Body of pancreas (tissue), 4 donors: ENCODE measurements at places on chromosomes 2 and 18.
A peak's percentile ranks its signal among the peaks of the same experiment; 100 is the strongest.

DNA sequence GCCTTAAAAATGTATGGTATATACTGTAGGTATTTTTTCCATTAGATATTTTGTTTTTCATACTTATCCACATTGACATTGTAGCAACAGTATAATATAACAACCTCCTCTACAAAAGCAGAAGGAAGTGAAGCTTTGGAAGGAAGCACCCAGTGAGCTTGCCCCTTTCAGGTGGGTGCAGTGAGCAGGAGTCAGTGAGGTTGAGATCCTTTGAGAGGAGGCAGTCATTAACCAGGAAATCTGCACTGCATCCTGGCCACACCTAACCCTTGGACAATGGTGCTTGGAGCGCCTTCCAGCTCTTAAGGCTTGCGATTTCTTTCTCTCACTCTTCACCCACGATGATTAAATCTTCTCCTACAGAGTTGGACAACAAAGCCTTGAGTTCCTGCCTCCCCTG, 13.9 kb downstream of the IL37 start:
- DNase-seq, result no peak

DNA sequence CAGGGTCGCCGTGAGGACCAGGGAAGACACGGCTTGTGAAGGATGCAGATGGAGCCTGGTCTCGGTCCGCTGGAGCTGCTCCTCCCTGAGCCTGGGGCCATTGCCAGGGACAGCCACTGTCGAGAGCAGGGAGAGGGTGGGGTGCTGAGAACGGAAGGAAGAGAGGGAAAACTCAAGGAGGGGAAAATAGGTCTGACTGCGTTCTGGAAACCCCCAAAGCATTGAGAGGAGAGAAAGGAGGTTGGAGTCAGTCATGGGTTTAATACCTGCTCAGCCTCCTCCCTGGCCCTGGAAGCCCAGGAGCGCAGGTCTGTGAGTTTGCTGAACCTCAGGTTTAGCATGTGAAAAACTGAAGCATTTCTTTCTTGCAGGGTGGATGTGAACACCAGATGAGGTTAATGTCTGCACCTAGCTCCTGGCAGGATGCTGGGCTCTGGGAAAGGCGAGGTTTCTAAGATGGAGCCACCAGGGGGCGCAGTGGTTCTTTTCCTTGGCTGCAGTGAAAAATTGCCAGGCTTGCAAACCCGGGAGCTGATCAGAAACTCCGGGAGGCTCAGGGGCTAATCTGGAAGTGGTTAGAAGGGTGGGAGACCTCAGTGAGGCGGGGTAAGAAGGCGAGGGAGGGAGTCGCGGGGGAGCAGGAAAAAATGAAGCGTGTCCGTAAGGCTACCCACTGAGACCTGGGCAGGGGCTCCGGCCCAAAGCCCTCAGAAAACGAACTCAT, 33.6 kb upstream of the RNF149 start:
- DNase-seq, result peak; percentile 74

DNA sequence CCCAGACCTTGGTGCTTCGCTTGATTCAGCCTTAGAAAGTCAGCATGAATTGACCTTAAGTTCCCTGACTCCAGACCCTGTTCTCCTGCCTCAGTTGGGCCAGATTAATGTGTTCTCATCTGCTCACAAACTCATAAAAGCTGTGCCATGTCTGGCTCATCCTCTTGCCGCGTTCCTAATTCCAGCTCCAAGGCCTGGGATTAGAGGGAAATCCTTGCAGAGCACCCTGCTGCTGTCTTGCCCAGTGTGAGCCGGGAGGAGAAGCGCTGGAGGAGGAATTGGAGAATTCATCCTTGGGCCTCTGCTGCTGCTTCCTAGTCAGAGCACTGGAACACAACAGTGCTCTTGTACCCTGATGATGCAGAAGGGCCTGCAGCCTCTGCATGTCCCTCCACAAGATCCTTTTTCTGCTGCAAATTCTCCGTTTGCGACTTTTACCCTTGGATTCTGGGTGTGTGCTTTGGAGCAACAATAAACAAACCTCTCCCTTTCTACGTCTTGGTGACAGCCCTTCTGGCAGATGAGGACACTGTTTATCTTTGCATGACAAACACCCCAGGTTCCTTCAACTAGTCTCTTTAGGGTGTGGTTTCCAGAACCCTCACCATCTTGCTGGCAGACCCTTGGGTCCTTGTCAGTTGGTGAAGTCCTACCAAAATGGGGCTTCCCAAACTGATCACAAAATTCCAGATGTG, 46.9 kb upstream of the CNGA3 start:
- no peak for DNase-seq

DNA sequence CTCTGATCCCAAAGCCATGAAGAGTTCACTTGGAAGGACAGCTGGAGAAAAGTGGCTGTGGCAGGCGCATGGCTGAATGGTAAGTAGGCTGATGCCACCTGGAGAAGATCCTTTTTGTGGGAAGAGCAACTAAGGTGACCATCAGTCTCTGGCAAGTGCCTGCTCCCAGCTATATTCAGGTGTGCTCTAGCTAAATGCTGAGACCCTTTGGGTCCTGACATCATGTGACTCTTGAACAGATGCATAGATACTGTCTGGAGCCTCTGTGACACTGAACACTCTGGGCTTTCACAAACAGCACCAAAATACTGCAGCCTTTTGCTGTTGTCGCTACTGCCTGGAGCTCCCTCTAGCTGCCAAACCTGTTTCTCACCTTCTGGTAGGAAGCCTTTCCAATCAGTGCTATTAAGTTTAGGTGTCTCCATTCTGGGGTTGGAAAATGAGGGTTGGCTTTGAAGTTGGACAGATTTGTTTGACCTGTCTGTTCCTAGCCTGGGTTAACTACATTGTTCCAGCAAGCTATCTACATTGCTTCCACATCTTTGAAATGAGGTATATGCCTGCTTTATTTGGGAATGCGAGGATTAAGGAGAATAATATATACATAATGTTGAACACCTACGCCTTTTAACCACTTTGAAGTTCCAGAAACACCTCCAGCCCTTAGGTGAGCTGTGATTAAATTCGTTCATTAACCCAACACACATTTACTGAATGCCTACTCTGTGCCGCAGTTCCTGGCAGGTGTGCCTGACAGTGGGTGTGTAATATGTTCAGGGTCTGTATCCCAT, 3.1 kb downstream of the EGR4 start:
- DNase-seq, result peak; percentile 41

DNA sequence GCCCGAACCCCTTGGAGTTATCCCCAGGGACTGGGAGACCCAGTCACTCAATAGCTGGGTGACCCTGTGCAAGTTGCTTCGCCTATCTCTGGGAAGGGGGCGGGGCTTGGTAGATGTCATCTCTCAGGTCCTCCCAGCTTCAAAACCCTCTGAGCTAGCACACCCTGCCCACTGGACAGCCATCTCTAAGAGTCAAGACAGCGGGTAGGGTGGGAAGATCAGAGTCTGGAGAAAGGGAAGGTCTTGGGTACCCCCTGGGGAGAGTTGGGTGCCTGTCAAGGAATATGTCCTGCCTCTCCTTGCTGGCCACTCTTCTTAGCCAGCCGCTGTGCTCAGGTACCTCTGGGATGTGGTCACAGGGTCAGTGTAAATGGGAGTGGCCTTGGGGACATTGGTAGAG, 8.0 kb downstream of the GLI2 start:
- DNase-seq, result no peak

DNA sequence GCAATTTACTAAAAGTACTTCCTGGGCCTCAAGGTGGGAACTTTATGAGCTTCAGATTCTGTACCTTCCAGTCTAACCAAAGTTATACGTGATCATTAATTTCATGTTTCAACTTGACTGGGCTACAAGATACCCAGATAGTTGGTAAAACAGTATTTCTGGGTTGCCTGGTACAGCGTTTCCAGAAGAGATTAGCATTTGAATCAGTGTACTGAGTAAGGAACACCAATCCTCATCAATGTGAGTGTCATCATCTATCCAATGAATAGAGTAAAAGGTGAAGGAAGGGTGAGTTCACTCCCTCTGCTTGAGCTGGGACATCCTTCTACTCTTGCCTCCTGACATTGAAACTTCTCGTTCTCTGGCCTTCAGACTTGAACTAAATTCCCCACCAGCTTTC, 274.5 kb upstream of the ID2 start:
- no peak for DNase-seq

DNA sequence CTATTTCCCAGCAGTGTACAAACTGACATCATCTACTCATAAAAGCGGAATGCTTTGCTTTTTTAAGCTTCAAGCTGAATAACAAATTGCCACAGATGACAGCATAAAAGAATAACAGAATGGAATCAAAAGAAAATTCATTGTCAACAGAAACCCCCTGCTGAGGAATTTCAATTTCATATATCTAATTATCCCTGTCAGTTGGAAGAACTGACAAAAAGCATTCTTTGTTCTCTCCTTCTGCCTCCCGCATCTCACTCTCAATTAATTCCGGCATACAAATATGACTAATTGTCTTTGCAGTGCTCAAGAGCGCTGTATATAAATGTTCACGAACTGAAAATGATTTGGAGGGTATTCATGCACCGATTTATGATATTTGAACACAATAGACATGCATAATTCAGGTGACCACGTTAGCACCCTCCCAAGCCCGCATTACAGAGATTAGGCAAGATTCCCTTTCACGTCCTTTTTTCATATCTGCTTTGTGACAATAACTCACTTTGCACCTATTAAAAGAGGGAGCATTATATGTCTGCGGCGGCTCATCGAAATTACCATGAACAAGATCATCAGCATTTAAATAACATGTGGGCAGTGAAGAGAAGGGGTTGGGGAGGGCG, 277.7 kb upstream of the SALL3 start:
- no peak for DNase-seq
